ENCODE measurements at places on chromosomes 13 and 19. TPM values are rescaled to one million over a fixed set of nuclear protein-coding genes. Genes with fewer than 3 reads are reported as not detected.

GTF3A gene
- 186 TPM for total RNA-seq

GRCh38 chr13:22024381-22024994, 353.6 kb downstream of the FGF9 start:
- DNase-seq = no peak

- no peak for DNase-seq
Measured at GRCh38 chr19:5095568-5095850, 126.6 kb downstream of the KDM4B start.

GRCh38 chr19:18967358-18968146, 26.5 kb upstream of the HOMER3 start:
- DNase-seq = peak; percentile 65

GRCh38 chr13:97911311-97912138, 42.0 kb upstream of the IPO5 start:
- no peak for DNase-seq

SBK3 gene
- 33.3 TPM for total RNA-seq

DNA sequence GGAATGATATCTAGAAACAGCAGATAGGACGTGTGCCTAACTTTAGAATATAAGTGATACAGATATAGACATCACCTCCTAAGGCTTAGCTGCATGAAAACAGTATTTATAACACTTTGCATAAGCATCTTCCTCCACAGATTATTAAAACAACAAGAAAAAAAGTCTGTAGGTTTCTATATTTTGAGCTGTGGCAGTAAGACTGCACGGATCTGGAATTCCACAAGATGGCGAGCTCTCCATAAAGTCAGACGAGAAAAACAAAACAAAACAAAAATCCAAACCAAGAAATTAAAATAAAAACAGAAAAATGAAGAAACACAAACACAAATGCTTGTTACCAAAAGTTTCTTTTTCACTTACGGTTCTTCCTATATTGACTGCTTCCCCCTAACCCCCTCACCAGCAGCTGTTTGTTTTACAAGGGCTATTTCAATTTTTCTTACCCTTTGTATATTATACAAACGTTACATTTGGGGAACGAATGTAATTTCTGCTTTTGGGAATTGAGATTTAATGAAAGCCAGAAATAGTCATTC, 285.8 kb downstream of the MYO16 start:
- DNase-seq = no peak

DNA sequence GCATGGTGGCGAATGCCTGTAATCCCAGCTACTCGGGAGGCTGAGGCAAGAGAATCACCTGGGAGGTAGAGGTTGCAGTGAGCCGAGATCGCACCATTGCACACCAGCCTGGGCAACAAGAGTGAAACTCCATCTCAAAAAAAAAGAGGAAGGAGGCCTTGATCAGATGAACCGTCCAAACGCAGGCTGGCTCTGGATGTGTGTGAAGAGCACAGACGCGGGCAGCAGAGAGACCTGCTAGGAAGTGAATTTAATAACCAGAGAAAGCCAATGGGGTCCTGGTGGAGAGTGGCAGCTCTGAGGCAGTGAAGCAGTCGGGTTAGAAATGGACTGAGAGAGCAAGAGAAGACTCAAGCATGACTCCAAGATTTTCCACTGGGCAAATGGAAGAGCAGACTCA, 136.5 kb downstream of the RNF17 start:
- DNase-seq = no peak

GRCh38 chr13:20988033-20988908, 73.1 kb downstream of the LATS2 start:
- DNase-seq = no peak

TIMM13 gene
- 80.6 TPM for total RNA-seq

- no peak for DNase-seq
Measured at GRCh38 chr13:28406733-28407266, 88.1 kb downstream of the FLT1 start.

Measured in heart right ventricle (tissue), 16 donors.